ENCODE measurements at places on chromosomes 5 and 9.

- peak; percentile 69 for DNase-seq
Observed at GRCh38 chr5:133868946-133869518, 99.4 kb downstream of the C5orf15 start.

DNA sequence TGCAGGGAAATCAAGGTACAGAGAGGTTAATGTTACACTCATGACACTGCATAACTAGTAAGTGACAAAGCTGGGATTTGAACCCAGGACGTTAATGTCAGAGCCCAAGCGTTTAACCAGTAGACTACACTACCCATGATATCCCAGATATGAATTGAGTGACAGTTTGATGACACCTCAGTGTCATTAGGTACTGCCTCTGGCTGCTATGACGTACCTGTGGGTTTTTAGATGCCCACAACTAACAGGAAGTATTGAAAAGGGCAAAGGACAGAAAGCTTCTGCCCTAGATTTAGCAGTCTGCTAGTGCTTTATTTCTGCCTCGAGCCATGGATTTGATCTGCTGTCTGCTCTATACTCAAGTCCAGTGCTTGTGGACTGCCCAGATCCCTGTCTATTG is 56.2 kb downstream of the GLRA1 start:
- no peak for DNase-seq

- DNase-seq = no peak
Observed at GRCh38 chr5:154138701-154139100, 51.8 kb upstream of the GALNT10 start.

- no peak for DNase-seq
Observed at GRCh38 chr5:150694612-150695011, 6.2 kb downstream of the RBM22 start.

DNA sequence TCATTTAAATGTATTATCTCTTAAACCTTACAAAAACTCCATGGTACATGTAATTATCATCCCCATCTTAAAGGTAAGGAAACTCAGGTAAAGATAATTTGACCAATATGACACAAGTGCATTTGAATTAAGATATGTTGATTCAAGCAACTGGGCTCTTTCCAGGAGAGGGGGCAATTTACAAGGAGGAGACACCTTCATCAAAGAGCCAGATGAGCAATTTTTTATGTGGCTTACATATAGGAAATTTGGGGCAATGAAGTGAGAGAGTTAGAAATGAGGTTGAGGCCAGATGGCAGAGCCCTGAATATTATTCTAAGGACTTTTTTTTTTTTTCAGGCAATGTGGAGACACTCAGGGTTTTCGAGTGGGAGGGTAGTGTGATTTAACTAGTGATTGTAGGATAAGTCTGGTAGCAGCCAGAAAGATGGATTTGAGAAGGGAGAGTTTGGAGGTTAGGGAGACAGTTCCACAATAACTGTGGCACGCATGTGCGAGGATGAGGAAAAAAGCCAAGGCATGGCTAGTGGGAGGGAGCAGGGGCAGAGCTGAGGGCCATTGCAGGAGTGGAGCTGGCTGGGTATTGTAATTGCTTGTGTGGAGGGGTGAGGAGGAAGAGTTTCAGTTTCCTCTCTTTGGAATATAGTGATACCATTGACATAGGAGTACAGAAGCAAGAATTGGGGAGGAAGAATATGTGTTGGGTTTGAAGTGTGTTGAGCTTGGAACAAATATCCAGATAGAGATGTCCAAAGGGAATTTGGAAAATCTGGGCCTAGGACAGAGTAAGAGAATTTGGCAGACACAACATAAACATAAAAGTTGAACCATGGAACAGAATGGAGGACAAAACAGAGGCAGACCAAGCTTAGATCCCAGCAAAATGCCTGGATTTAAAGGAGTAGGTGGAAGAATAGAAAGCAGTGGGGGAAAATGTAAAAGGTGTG is 72.0 kb downstream of the ACTBL2 start:
- no peak for DNase-seq

GRCh38 chr9:3261484-3261883 is 264.3 kb downstream of the RFX3 start:
- DNase-seq = no peak

- no peak for DNase-seq
Observed at GRCh38 chr5:33049842-33050241, 338.7 kb downstream of the NPR3 start.

DNA sequence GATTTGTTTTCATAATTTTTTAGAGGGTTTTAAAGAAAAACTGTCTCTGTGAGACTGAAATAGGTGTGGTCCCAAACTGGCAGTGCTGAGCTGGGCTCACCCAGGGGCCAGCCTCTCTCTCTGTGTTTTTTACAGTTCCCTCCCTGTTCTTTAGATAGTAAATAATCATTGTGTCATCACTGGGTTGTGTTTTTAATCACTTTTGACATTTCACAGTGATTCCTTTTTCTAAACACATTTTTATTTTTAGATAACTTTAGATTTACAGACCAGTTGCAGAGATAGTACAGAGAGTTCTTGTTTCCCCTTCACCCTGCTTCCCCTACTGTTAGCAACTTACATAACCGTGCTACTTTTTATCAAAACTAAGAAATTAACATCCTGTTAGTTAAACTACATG is 44.4 kb downstream of the MAP1B start:
- no peak for DNase-seq

DNA sequence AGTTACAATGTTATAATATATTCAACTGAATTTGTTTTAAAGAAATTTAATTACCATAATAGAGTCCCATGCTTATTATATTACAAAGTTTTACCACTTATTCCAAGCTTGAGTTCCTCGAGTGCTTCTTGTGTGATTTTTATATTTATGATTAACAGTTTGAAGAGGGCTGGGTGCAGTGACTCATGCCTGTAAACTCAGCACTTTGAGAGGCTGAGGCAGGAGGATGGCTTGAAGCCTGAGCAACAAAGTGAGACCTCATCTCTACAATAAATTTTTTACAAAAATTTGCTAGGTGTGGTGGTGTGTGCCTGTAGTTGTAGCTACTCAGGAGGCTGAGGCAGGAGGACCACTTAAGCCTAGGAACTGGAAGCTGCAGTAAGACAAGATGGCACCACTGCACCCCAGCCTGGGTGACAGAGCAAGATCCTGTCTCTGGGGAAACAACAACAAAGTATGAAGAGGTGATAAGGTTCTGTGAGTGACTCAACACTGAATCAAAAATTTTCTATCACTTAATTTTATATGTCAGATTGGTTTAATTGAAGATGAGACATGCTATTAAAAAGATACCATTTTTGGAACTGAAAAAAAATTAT is 9.2 kb downstream of the POC5 start:
- DNase-seq = no peak

- DNase-seq = no peak
Observed at GRCh38 chr9:37424204-37424685, 1.7 kb downstream of the GRHPR start.

DNA sequence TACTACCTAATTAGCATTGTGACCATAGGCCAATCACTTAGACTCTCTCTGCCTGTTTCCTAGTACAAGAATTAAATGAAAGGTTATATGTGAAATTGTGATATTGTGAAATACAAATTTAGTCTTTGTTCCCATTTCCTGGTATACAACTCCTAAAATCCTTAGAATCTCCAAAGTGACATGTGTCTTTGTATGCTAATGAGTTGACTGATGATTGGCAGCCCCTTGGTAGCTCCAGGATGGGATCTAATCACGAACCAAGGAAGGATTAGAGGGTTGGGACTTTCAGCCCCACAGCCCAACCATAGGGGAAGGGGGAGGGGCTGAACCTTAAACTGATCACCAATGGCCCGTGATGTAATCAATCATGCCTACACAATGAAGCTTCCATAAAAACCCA is 31.6 kb downstream of the ATP6V0E1 start:
- DNase-seq = no peak

DNA sequence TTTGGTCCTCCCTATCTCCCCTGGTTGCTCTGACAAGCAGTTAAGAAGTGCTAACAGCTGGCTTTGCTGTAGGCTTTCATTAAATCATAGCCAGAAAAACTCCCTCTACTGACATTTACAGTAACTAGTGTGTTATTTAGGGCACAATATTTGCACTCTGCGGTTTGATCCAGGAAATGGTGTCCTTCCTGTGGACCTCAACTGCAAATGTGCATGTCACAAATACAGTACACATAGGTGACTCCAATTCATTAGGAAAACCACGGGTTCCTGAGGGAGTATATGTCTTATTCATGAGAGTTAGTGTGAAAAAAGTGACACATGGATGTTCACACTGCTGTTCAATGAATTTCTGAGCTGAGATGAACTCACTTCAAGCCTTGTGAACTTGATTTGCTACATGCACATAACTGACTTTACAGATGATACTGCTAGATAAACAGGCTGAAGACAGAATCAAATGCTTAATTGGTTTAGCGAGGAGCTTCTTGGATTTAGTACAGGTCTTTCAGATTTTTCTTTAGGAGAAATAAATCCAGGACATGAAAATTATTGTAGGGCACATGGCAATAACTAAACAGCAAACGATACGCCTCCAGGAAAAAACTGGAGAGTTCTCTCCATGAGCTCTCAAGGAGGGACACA is 281.5 kb downstream of the EFNA5 start:
- no peak for DNase-seq

DNA sequence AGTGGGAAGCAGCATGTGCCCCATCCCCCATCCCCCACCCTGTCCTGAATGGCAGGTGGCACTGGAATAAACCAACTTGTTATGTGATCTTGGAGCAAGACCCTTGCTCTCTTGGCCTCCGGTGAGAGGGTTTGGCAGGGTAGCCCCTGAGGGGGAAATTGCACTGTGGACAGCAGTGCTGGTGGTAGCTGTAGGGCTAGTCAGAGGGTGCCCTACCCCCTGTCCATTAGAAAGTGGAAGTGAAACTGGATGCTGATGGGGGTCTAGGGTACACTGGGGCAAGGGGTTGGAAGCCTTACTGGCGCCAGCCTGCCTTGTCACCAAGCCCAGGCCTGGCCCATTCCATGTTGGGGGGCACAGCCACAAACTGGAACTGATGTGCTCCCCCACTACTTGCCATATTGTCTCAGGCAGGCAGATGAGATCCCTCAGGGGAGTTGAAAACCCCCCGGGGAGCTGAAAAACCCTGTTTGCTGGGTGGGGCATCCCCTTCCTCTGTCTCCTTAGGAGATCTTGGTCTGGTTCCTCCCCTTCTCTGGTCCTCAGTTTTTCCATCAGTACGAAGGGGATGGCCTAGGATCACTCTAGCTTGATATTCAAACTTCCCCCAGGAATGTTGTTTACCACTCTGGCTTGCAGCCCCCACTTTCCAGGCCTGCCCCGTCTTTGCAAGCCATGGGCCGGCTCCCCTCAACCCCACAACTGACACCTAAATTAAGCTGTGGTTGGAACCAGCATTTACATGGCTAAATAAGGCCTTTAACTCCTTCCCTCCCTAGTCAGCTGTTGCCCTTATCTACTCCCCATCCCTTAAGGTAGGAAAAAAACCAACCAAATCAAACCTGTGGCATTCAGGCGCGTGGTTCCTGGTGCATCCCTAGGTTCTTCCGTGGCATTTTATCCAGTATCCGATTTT is 14.4 kb upstream of the SYNPO start:
- DNase-seq = no peak

- DNase-seq = no peak
Observed at GRCh38 chr9:17230646-17231045, 95.8 kb downstream of the CNTLN start.

DNA sequence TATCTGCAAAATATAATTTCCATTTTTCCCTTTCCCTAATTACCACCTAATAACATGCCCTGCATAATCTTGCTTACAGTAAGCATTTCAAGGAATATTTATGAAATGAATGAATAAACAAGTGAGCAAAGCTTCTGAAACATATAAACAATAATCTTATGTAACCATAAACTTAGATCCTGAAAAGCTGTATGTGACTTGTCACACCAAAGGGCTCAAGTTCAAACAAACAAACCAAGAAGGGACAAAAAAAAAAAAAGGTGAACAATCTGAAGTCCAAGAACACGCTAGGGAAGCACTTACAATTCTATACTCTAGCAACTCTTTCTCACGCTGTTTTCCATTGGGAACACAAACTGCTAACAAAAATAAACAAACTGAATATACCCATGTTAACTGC is 36.3 kb downstream of the PLPP1 start:
- no peak for DNase-seq

- no peak for DNase-seq
Observed at GRCh38 chr5:111439473-111440075, 72.8 kb downstream of the STARD4 start.

DNA sequence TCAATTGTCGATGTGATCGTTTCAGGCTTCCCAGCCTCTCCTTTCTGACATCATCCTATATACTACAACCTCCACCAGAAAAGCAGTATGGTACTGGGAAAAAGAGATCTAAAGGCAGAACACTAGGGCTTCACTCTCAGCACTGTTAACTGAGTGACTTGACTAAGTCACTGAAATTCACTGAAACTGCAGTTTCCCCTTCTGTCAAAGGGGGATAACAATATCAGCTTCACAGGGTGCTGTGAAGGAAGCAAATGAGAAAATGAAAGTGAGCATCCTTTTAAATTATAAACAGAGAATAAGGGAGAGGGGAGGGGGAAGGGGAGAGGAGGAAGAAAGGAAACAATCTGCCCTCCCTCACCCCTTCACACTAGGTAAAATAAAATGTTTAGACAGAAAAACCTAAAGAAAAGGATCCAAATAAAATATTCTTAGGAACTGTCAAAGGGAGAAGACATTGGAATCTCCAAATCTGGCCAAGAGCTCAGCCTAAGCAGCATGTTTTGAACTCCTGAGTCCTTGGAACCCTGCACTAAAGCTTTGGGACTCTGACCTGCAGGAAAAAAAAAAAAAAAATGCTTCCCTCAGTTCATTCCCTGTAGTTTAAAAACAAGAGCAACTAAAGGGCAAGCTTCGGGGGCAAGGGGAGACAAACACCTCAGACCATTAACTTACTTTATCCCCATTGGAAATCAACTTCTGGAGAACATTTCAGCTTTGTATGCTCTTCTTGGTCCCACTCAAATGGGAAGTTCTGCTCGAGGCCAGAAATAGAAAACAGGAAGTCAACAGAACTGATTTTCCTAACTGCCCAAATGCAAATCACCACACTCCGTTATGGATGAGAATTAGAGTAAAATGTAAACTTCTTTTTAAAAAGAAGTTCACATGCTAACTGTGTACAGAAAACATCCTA is 178.3 kb downstream of the DEPDC1B start:
- no peak for DNase-seq

DNA sequence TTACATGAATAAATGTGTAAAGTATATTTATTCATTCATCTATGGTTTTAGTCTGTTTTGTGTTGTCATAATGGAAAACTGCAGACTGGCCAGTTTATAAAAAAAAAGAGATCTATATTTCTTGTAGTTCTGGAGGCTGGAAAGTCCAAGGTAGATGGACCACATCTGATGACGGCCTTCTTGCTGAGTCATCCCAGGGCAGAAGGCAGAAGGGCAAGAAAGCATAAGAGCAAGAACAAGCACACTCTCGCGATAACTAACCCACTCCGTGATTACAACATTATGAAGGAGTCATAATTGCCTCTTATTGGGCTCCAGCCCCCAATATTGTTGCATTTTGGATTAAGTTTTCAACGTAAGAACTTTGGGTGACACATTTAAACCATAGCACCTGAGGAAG is 180.4 kb upstream of the DAB2 start:
- no peak for DNase-seq

- no peak for DNase-seq
Observed at GRCh38 chr5:168176251-168176650, 115.2 kb upstream of the WWC1 start.

- DNase-seq = no peak
Observed at GRCh38 chr5:130213607-130214006, 309.3 kb downstream of the CHSY3 start.

Data from C1 segment of cervical spinal cord (tissue), 14 donors.